NCI-H1105 treated with DMSO at 0.1 percent for 48 hours (cell line): ENCODE measurements at places on chromosomes 3 and 15.

DNA sequence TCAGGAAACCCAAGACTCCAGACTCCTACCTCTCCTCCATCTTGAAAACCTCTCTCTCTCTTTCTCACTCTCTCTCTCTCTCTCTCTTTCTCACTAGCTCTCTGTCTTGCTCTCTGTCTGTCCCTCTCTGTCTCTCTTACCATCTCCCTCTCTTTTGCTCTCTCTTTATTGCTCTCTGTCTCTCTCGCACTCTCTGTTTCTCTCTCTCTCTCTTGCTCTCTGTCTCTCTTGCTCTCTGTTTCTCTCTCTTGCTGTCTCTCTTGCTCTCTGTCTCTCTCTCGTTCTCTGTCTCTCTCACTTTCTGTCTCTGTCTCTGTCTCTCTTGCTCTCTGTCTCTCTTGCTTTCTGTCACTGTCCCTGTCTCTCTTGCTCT, 75.0 kb upstream of the NR2E3 start:
- DNase-seq = no peak

- DNase-seq = no peak
Measured at GRCh38 chr3:172012775-172013174, 26.6 kb upstream of the FNDC3B start.

DNA sequence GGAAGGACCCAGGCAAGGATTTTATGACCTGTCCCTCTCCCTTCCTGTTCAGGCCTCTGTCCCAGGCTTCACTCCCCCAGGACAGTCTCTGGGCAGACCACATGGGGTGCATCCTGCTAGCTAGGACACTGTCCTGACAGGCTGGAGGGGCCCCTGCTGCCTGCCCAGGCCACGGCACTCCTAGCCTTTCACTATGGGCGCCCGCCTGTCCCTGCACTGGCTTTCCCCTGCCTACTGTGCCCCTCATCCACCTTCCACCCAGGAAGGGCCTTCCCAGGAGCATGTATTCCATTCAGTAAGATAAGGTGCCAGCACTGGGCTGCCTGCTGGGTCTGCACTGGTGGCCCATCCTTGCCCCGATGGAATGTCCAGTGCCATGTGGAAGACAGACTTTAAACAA, 145.3 kb downstream of the DNAJB8 start:
- DNase-seq = no peak

GRCh38 chr3:10281951-10282350, 10.8 kb downstream of the GHRL start:
- no peak for DNase-seq

- no peak for DNase-seq
Measured at GRCh38 chr3:35184775-35185174, 454.6 kb upstream of the ARPP21 start.

- no peak for DNase-seq
Measured at GRCh38 chr15:85690561-85691231, 104.0 kb downstream of the KLHL25 start.

DNA sequence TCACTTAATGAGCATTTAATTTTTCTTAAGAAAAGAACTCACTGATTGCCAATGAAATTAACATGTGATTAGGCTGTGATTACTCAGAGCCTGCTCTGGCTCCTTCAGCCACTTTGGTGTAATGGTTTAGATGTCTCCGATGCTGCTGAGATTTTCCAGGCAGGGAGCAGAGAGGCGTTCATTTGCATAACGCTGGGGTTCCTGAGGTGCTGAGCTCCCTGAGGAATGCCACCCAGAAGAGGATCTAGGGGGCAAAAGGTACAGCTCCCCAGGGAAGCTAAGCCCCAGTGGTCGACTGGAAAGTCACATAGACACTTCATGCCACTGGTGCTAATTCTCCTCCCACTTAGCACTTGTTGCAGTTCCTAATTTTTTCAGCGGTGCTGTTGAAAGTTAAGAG, 119.5 kb downstream of the USP13 start:
- DNase-seq = no peak
